ENCODE measurements at places on chromosomes 3 and 15.
A peak's percentile ranks its signal among the peaks of the same experiment; 100 is the strongest.

GRCh38 chr15:75531041-75531450 lies 48.1 kb downstream of the PTPN9 start:
- DNase-seq = no peak

GRCh38 chr15:88890495-88890894 lies 4.8 kb downstream of the HAPLN3 start:
- no peak for DNase-seq

- DNase-seq = no peak
These were observed 193.4 kb upstream of the SEMA6D start for GRCh38 chr15:47523681-47524475.

GRCh38 chr3:53044371-53044710 lies 1.5 kb downstream of the SFMBT1 start:
- DNase-seq = no peak

DNA sequence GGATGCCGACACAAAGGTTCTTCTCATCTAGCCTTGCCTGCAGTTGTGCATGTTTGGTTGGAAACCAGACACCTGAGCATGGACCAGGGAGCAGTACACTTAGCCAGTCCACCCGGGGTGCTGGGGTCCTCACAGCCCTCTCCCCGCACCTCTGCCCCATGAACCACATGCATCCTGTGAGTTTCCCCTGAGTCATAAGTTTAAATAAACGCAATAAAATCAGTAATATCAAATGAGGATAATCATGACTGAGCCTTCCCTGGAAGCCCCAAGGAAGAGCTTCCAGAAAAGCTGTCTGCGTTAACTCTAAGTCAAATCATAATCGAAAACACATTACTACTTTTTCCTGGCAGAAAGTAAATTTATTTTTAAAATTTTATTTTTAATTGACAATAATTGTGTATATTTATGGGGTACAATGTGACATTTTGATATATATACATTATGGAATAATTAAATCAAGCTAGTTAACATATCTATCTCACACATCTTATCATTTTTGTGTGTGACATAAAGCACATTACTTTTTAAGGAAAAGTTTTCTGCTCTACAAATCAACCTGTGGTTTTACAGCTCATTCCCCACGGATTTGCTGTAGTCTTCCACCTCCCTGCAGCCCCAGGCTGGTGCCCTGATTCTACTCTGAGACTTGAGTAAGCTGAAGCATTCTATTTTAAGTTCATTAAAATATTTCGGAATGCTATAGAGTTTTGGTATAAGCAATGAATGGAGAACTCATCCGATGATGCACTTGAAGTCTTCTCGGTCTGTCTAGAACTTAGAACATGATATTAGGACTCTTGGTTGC lies 166.0 kb upstream of the EIF1B start:
- DNase-seq = no peak

GRCh38 chr3:180409170-180409569 lies 192.8 kb upstream of the TTC14 start:
- no peak for DNase-seq

DNA sequence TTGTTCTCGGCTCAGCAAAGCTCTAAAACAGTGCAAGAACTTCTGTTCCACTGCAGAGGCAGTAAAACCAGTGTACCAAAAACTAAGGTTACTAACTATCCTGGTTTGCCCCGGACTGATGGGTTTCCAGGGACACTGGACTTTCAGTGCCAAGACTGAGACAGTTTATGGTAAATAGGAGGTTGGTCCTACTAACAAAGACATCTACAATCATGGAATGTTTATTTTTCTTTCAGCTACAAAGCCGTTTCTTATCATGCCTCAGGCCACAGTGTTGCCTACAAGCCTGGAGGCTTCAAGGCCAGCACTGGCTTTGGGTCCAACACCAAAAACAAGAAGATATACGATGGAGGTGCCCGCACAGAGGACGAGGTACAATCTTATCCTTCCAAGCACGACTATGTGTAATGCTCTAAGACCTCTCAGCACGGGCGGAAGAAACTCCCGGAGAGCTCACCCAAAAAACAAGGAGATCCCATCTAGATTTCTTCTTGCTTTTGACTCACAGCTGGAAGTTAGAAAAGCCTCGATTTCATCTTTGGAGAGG lies 20.8 kb downstream of the CLDN18 start:
- no peak for DNase-seq

GRCh38 chr3:28103861-28104260 lies 137.6 kb upstream of the CMC1 start:
- DNase-seq = no peak

GRCh38 chr3:135141672-135142071 lies 346.6 kb downstream of the EPHB1 start:
- DNase-seq = no peak

GRCh38 chr3:14563946-14564539 lies 23.9 kb upstream of the GRIP2 start:
- DNase-seq = no peak

- no peak for DNase-seq
These were observed 7.3 kb downstream of the GTF2E1 start for GRCh38 chr3:120749843-120750242.

GRCh38 chr15:63197626-63198025 lies 8.2 kb downstream of the RAB8B start:
- no peak for DNase-seq

- no peak for DNase-seq
These were observed 185.8 kb downstream of the NSMCE3 start for GRCh38 chr15:29083858-29084257.

- no peak for DNase-seq
These were observed 103.6 kb upstream of the THSD4 start for GRCh38 chr15:71011503-71012155.

GRCh38 chr3:169128579-169128978 lies 534.9 kb downstream of the MECOM start:
- no peak for DNase-seq

- DNase-seq = no peak
These were observed 507 bp upstream of the JMJD7 start for GRCh38 chr15:41827290-41827879.

- peak; percentile 40 for DNase-seq
These were observed 73.0 kb downstream of the SUMF1 start for GRCh38 chr3:4394048-4394447.

GRCh38 chr3:72272356-72272755 lies 487.4 kb upstream of the PROK2 start:
- DNase-seq = no peak

DNA sequence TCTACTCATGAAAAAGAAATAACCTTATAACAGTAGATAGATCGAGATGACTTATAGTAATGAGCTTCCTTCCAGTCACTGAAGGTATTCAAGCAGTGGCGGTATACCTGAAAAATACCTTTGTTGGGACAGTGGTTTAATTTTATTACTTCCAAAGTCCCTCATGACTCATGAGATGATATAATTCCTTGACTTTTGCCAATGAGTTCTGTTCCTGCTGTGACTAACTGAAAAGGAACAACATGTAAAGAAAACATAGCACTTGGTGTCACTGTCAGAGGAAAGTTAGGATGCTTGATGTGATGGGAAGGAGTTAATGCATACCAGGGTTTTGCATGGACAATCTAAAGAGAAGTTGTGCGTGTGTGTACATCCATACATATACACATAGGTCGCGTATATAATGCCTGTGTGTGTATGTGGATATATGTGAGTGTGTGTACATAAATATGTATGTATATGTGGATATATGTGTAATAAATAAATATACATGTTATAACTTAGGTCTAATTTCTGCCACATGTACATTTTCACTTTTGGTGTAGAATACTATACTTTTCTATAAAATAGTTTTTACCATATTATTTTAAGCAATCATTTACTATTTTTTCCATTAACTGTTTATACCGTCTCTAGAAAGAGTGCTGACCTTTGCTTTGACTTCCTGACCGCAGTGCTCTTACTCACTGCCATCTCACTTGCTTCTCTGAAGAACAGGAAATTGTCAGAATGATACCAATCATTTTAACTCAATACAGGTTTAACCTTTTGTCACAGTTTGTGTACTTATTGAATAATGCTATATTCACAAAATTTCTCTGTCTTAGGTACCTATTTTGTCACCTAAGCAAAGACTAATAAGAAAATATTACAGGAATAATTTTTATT lies 12.6 kb upstream of the PAK2 start:
- no peak for DNase-seq

GRCh38 chr15:56906766-56907165 lies 11.7 kb upstream of the TCF12 start:
- no peak for DNase-seq

DNA sequence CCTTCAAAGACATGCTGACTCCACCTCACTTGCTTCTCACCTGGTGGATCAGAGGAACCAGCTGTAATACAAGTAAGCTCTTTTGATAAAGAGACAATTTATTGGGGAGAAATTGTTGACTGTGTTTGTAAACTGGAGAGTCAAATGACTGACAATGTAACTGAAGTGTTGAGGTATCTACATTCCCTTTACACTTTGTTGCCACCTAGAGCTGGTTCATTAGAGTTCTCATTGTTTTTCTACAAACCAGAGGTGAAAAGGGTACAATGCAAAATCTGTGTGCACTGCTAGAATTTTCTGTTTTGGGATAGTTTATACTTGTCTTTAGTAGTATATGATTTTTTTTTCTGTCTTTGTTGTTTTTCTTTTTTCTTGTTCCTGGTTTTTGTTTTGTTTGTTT lies 8.7 kb upstream of the LRRC58 start:
- DNase-seq = no peak

DNA sequence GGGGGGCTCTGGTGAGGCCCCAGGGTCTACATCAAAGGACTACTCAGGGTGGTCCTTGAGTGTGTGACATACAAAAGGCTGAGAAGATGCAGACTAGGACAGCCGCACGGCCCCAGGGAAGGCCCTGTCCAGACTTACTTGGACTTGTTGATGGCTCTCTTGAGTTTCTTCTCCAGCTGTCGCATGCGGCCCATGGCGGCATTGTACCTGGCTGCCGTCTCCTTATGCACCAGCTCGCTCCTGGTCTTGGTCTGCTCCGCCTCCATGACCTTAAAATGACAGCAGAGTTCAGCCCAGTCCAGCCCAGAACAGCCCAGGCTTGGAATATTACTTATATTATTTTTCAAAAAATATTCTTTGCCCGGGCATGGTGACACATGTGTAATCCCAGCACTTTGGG lies 56.0 kb downstream of the CAPN7 start:
- no peak for DNase-seq

DNA sequence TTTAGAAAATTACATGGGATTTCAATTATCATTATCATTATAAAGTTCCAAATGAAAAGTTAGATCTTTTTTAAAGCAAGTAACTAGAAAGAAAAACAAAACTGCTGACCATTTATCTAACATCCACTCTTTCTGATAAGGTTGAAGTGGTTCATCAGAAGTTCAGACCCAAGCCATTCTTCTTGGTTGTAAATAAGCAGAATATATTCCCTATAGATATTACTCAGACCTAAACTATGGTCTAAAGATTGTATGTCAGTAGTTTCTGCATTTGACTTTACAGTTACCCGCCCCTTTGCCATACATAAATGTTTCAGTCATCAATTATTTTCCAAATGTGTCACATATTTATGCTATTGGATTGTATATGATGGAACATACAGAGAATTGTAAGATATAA lies 136.7 kb downstream of the PLOD2 start:
- DNase-seq = no peak

DNA sequence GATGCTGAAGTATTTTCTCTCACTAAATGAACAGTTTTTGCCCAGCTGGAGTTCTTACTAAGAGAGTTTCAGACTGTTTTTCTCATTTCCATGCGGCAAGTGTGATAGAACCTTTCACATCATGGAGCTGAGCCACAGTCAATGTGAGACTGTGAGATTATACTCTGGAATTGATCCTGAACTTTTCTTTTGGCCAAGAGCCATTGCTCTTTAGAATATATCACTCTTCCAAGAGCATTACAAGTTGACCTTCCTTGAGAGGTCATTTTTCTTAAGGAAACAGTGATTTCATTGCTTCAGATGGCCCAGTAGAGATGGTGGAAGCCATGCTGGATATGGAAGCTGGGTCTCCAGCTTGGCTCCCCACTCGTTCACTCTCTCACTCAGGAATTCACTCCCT lies 212.9 kb upstream of the UMPS start:
- DNase-seq = no peak

DNA sequence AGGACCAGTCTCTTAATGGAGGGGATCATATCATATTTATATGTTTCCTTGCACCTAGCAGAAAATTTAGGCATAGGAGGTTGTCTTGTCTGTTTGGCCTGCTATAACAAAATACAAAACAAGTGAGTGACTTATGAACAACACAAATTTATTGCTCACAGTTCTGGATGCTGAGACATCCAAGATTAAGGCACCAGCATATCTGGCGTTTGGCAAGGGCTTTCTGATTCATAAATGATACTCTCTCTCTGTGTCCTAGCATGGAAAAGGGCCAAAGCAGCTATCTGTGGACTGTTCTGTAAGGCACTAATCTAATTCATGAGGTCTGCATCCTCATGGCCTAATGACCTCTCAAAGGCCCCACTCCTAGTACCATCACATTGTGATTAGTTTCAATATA lies 683.0 kb downstream of the NR2F2 start:
- no peak for DNase-seq

- DNase-seq = peak; percentile 77
These were observed 315.6 kb downstream of the SOX2 start for GRCh38 chr3:182027366-182027765.

DNA sequence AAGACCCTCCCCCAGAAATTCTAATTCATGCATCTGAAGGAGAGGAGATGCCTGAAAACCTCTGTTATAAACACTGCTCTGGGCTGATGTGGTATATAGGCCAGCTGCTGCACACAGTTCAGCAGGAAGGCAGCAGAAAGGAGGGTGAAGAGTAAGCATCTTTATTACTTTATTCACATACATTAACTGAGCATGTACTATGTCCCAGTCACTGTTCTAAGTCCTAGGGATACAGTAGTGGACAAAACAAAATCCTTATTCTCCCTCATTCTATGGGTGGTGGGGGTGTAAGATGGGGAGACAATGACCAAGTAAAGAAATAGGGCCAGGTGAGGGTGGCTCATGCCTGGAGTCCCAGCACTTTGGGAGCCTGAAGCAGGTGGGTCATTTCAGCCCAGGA lies 17.8 kb upstream of the CHRNB4 start:
- no peak for DNase-seq

DNA sequence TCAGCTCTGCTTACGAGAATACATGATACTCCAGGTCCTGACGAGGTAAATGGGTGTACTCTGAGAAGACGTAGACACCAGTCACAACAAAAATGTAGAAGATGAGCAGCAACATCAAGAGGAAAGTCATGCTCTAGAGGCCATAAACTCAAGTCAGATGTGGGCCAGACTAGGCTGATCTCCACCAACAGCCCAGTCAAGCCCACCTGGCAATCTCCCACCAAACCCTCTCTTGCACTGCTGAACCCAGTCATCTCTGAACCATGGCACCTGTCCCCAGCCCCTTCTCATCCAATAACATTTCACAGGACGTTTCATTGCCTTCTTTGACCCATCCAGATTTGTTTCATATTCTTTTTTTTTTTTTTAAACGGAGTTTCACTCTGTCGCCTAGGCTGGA lies 10.8 kb upstream of the PDIA3 start:
- no peak for DNase-seq

DNA sequence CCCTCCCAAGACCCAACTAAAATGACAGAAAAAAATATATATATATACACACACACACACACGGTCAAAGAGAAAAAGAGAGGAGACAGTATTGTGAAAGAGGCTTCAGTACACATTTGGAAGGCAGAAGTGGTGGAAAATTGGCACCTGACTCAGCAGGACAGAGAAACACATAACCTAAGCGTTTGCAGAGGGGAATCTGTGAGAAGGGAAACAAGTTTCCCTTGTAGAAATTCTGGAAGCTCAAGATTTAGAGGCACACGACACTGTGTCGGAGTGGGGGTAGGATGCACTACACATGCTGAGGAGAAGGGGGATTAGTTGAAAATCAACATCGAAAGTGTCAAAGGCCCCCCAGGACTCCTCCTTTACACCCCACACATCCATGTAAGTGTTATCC lies 53.1 kb downstream of the PAK2 start:
- peak; percentile 29 for DNase-seq
